RWPE1 (cell line): ENCODE measurements at places on chromosomes 2 and 18.

- DNase-seq: no peak
Measured at GRCh38 chr2:190875891-190876290, 4.7 kb upstream of the GLS start.

DNA sequence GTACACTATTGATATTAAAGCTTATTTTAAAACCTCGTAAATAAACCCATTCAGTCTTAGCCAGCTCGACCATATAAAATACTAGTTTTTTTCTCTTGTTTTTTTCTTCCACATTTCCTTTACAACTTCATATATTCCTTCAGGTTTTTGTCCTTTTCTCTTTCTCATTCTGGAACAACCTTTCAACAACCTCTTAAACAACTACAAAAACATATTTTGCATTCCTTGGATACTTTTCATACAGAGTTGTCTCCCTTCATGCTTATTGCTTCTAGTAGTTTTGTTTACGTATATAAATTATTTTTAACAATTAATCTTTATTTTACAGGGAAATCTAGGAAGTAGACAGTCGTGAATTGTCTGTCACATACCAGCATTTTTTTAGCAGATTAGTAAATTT lies 41.2 kb downstream of the COMMD1 start:
- no peak for DNase-seq

GRCh38 chr18:77061281-77061945 lies 71.2 kb downstream of the MBP start:
- DNase-seq: no peak

DNA sequence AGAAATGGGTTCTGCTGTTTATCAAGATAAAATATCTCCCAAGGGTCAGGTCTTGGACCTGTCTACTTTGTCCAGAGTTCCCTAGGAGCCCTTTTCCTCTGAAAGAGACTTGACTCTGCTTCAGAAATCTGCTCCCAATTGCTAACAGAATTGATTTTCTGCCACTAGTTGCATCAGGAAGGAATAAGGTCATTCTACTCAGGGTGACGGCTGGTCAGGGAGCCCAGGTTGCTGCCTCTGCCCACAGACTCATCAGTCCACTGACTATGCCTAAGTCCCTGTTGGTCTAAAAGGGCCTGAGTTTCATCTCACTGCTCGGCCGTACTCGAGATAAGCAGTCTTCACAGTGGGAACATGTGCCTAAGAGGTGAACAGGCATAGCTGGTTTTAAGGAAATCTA lies 61.2 kb downstream of the EVA1A start:
- no peak for DNase-seq

DNA sequence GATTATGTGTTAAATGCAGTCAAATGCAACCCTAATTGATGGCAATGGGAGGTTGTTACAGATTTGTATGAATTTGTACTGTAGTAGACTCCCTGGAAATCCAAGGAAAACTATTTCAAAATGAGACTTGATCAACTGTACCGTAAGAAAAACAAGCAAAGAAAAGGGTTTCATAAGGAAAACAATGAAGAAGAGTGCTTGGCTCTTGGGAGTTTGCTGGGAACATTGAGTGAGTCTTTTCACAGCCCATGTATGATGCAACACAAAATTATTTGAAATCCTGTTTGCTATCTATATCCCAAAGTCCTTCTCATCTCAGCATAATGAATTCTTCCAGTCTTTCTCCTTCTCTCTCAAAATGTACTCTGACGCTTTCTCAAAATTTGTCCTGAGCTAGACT lies 67.0 kb upstream of the OSR1 start:
- DNase-seq: no peak

- DNase-seq: no peak
Measured at GRCh38 chr2:10007435-10007834, 35.9 kb upstream of the KLF11 start.

GRCh38 chr2:154832711-154833110 lies 134.2 kb downstream of the KCNJ3 start:
- DNase-seq: no peak

GRCh38 chr18:42707080-42707479 lies 408.4 kb downstream of the RIT2 start:
- DNase-seq: no peak

GRCh38 chr2:224932522-224932921 lies 109.7 kb downstream of the DOCK10 start:
- DNase-seq: no peak

GRCh38 chr2:25279091-25279651 lies 62.6 kb downstream of the DNMT3A start:
- peak; percentile 87 for DNase-seq

DNA sequence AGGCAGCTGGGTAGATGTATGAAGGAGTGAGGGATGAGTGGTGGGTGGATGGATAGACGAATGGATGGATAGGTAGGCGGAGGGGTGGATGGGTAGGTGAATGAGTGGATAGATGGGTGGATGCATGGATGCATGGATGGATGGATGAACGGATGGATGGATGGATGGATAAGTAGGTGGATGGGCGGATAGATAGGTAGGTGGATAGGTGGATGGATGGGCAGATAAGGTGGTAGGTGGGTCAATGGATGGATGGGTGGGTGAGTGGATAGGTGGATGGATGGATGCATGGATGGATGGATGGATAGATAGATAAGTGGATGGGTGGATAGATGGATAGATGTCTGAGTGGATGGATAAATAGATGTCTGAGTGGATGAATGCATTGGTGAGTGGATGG lies 30.1 kb downstream of the MLPH start:
- no peak for DNase-seq

DNA sequence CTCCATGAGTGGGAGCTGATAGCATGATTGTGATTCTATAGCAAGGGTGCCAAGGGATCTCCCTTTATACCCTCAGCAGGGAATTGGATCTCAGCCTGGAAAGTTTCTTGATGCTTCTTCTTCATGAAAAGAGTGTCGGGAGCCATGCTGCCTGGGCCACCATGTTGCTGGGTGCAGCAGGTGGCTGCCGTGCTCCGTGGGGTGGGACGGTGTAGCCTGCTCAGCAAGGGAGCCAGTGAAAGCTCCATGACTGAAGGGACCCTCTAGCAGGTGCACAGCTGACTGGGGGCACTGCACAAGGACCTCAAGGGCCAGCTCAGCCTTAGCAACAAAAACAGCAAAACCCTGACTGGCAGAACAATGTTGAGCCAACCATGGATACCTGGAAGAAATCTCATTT lies 368.9 kb upstream of the HS6ST1 start:
- no peak for DNase-seq

GRCh38 chr2:236631856-236632291 lies 62.2 kb downstream of the ACKR3 start:
- no peak for DNase-seq

- DNase-seq: no peak
Measured at GRCh38 chr18:21134895-21135294, 23.3 kb upstream of the ROCK1 start.

- no peak for DNase-seq
Measured at GRCh38 chr2:205609113-205609512, 73.2 kb upstream of the NRP2 start.

GRCh38 chr2:47002480-47003381 lies 87.1 kb upstream of the MCFD2 start:
- DNase-seq: peak; percentile 41

DNA sequence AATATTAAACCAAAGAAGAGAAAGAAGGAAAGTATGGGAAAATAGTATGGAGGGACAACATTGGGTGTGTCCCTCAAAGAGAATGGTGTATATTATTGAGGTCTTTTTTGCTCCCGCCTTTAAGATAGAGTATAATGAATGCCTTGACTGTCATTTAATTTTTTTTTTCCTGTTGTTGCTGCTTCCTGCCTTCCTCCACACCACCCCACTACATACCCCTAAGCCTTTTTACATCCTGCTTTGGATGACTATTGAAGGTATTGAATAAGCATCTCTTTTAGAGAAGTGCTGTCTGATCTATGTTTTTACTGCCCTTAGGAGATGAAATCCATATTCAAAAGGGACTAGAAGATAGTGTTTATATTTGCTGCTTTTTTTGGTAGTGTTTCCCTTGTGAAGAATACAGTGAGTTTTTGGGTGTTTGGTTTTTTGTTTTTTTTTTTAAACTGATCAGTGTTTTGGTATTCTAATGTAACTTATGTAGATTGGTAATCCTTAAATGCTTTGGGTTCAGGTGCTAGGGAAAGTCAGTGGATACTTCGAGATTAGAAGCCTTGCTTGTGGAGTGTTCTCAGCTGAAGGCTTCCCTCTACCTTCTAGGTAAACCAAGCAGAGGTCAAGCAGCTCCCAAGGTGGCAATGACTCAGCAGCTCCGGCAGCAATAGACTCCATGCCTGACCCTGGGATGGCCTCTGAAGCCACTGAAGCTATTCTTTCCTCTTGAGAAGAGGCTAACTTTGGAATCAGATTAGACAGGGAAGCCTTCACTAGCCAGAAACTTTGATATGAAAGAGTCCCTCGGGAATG lies 5.0 kb downstream of the FZD7 start:
- no peak for DNase-seq

- no peak for DNase-seq
Measured at GRCh38 chr2:109134741-109135358, 5.8 kb downstream of the SH3RF3 start.

DNA sequence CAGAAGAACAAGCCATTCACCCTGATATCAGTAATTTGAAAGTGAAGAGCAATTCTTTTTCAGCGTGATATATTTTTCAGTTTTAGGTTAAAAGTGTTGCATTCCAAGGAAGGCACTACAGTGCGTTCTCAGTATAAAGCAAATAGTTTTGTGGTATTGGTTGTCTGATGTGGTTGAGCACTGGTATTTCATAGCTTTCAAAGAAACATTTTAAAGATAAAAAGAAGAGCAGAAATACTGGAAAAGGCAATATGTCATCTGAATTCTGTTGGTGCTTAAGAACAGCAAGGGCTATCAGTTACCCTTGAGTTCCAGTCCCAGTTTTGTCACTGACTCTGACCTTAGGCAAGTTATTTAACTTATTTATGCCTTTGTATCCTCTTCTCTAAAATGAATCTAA lies 191.6 kb downstream of the BABAM2 start:
- no peak for DNase-seq

GRCh38 chr18:48656176-48656575 lies 117.3 kb downstream of the CTIF start:
- no peak for DNase-seq

GRCh38 chr2:196399722-196400691 lies 228.6 kb upstream of the STK17B start:
- peak; percentile 74 for DNase-seq

DNA sequence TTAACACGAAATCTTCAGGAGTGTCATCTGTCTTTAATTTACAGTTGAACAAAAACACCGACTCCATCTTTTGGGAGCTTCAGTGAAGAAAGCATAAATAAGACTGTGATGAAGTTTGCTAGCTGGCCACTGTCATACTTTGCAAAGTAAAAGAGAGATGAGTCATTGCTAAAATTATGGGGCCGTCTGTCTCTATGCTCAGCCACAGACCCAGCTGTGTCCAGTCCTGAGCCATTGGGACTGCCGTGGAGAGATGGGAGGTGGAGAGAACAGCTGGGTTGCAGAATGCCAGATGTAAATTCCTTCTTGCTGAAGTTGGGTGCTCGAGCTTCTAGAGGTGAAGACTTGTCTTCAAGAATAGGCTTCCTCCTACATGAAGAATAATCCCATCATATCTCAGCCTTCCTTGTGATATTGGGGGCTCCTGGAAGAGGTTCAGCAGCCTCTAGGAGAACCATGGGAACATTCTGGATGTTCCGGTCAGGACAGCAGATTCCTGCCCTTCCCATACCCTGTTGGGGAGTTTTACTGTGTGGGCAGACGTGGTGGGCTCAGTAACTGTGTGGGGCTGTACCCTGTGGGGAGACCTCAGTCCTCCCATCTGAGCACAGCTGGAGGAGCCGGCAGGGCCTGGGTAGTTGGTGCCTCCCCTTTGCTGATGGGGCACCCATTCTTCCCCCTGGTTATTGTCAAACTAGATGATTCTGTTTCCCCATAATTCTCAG lies 71.1 kb downstream of the LDLRAD4 start:
- DNase-seq: no peak

DNA sequence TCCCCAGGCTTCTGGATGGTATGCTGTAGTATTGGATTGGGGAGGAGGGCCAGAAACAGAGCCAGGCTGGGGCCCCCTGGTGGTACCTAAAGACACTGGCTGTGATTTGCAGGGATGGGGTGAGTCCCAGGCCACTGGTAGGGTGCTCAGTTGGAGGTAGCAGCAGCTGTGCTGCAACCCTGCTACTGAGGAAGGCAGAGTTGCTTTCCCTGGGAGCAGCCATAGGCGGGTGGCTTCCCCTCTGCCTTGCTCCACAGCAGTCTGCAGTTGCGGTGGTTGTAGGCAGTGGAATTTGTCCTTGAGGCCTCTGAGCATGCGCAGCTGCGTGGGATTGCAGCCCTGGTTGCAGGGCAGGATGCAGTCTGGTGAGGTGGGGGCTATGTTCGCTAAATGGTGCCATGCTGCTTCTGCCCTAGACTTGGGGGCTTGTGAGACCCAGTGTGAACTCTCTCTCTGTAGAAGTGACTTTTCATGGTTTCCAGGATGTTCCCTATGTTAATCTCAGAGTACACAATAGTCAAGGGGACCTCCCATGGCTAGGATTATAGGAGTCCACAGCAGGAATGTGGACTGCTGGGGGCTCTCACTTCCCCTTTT lies 443.5 kb downstream of the XIRP2 start:
- no peak for DNase-seq
